ENCODE measurements at places on chromosomes 1 and 21.

DNA sequence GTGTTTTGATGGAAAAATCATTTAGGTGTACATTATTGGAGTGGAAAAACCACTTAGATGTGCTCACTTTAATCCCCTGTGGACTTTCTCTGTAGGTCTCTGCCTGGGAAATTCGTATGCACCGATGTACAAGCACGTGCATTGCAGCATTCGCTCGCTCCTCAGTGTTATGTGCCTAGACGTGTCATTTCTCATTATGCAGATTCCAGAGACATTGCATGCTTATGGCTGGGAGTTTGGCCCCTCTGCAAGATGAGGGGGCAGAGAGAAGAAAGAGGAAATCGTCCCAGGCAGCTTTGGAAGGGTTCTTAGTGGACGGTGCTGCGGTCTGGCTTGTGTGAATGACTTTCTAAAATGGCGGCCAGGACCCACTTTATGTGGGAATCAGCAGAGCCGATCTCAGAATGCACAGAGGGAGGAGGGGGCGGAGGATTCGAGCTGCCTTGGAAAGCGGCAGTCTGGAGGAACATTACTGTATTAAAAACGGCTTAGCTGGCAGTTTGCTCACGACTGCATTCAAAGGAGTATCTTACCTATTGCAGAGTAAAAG is 2.3 kb downstream of the SPEN start:
- DNase-seq, result peak; percentile 60
- peaks cover 6% of the 10 kb centered on the region for H3K36me3 ChIP-seq
- H3K4me1 ChIP-seq, result peaks cover 26% of the 10 kb centered on the region
- H3K27ac ChIP-seq, result peak overlapping the region; percentile 97
- H3K27me3 ChIP-seq, result peaks cover 13% of the 10 kb centered on the region

DNA sequence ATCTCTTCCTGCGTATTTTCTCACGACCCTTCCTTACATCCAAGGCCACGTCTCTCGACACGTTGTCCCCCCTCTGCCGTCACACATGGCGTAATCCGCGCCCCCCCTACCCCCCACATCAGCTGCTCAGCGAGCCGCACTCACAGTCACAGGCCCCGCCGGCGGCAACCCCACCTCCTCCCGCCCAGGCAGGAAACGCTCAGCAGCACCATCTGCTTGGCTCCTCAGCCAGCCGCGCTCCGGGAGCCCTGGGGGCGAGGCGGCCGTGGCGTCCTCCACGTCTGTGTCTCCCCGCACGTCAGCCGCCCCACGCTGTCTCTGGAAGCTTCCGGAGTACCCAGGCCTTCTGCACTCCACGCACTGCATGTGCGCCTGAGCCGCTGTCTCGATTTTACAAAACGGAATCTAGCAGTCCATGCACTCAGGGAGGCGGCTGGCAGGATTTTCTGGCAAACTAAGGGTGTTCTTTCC is 64.6 kb downstream of the SIK1 start:
- no peak overlapping the region for H3K4me3 ChIP-seq
- peak; percentile 46 for DNase-seq
- no peaks in the 10 kb centered on the region for H3K36me3 ChIP-seq
- peaks cover 9% of the 10 kb centered on the region for H3K4me1 ChIP-seq
- peaks cover 3% of the 10 kb centered on the region for H3K27me3 ChIP-seq

DNA sequence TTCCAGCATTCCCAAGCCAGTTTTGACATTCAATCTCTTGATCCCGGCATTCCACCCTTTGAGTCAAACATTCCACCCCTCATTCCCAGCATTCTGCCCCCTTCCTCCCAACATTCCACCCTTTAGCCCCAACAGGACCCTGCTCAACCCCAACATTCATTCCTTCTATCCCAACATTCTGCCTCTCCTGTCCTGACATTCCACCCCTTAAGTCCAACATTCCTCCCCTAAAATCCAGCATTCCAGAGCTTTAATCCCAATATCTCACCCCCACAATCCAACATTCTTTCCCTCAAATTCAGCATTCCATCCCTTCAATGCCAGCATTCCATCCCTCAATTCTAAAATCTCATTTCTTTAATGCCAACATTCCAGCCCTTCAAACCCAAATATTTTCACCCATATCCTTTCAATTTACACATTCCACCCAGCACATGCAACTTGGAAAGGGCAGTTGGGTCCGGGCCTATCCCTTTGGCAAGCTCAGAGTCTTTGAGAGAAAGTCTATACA is 22.9 kb downstream of the DDX20 start:
- peaks cover 6% of the 10 kb centered on the region for H3K27me3 ChIP-seq
- H3K4me1 ChIP-seq, result no peaks in the 10 kb centered on the region
- H3K36me3 ChIP-seq, result no peaks in the 10 kb centered on the region
- H3K27ac ChIP-seq, result no peak overlapping the region
- H3K4me3 ChIP-seq, result no peak overlapping the region
- DNase-seq, result no peak

DNA sequence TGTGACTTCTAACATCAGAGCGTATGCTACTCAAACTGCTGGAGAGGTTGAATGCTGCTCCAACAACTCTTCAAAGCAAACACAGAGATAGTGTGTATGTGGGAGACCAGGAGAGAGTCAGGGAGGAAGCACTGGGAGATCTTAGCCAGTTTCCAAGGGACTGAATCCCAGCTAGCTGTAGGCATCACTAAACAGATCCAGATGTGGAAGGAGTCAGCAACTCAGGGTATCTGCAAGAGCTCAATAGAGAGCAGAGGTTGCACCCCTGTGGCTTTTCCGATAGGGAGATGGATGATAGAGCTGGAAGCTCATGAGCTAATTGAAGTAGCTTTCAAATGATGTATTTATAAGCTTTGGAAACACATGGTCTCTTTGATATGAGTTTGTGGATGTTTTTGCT is 168.9 kb upstream of the HOOK1 start:
- H3K4me1 ChIP-seq, result no peaks in the 10 kb centered on the region
- no peak overlapping the region for H3K27ac ChIP-seq
- peaks cover 11% of the 10 kb centered on the region for H3K36me3 ChIP-seq
- DNase-seq, result no peak
- H3K27me3 ChIP-seq, result peaks cover 2% of the 10 kb centered on the region

DNA sequence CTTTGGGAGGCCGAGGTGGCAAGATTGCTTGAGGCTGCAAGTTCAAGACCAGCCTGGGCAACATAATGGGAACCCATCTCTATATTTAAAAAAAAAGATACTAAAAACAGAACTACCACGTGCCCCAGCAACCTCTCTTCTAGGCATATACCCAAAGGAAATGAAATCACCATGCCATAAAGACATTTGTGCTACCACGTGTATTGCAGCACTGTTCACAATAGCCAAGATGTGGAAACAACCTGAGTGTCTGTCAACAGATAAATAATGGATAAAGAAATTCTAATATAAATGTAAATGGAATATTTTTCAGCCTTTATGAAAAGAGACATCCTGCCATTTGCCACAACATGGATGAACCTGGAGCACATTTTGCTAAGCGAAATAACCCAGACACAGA is 128.6 kb downstream of the PCNX2 start:
- H3K27ac ChIP-seq, result no peak overlapping the region
- H3K4me1 ChIP-seq, result no peaks in the 10 kb centered on the region
- DNase-seq, result no peak
- H3K27me3 ChIP-seq, result no peaks in the 10 kb centered on the region
- H3K36me3 ChIP-seq, result peaks cover 24% of the 10 kb centered on the region
- no peak overlapping the region for H3K4me3 ChIP-seq

DNA sequence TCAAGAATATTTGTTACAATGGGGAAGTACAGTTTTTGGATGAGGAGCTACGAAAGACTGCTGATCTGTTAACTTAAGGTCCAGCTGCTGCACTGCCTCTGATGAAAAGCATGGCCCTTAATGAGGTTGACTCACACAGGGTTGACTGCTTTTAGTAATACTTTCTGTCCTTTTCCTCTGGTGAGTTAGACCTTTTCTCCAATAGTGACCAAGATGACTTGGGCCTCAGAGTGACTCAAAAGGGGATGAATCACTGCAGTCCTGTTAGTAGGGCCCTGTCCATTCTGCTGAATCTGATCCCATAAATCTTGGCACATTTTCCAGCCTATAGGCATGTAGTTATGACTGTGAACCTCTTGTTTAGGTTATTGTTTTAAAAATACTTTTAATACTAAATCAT is 2.7 kb downstream of the DISP1 start:
- H3K4me1 ChIP-seq, result peaks cover 8% of the 10 kb centered on the region
- no peak overlapping the region for H3K4me3 ChIP-seq
- DNase-seq, result no peak
- peaks cover 1% of the 10 kb centered on the region for H3K27me3 ChIP-seq
- no peak overlapping the region for H3K27ac ChIP-seq

GRCh38 chr1:55947446-55947845 is 631.9 kb downstream of the PLPP3 start:
- H3K36me3 ChIP-seq, result no peaks in the 10 kb centered on the region
- no peak for DNase-seq
- H3K4me3 ChIP-seq, result no peak overlapping the region

DNA sequence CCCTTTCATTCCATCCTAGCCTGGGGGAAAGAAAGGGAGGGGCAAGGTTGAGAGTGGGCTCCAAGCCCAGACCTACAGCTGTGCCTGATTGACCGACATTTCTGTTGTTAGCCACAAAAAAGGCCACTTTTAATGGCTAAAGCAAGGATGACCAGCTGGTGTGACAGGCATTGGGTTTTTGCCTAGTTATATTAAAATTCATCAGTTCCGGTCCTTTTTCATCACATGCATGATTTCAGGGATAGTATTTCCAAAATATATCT is 192.3 kb downstream of the ZNF326 start:
- H3K36me3 ChIP-seq, result no peaks in the 10 kb centered on the region
- no peak for DNase-seq
- H3K4me1 ChIP-seq, result no peaks in the 10 kb centered on the region
- no peaks in the 10 kb centered on the region for H3K27me3 ChIP-seq
- H3K27ac ChIP-seq, result no peak overlapping the region
- no peak overlapping the region for H3K4me3 ChIP-seq

GRCh38 chr21:34956416-34957316 is 92.4 kb downstream of the RUNX1 start:
- H3K27me3 ChIP-seq, result no peaks in the 10 kb centered on the region
- no peak for DNase-seq
- H3K36me3 ChIP-seq, result no peaks in the 10 kb centered on the region
- no peak overlapping the region for H3K4me3 ChIP-seq

DNA sequence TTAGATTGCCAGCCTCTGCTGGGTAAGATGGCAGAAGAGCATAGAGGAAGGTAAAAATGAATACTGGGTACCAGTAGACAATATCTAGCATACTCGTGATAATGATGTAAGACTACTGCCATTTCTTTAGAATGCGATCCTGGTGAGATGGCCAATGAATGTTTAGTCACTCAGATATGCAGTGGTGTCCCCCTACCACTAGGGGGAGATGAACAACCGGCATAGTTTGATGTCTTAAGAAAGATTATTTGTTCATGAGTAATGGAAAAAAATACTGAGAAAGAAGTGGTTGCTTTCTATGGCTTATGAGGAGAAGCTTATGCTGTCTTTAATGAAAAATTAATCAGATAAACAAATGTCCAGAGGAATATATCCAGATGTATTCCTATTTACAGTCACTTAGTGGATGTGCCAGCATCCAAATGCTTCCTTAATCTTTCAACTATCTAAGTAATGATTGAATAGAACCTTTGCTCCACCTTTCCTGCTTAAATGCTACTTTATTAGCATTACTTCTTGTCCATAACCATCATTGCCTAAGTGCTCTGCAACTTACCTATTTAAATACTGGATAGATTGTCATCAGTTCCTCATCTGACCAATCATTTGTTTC is 256.6 kb downstream of the ST6GALNAC3 start:
- no peak overlapping the region for H3K27ac ChIP-seq
- DNase-seq, result peak; percentile 33
- no peaks in the 10 kb centered on the region for H3K36me3 ChIP-seq
- H3K27me3 ChIP-seq, result no peaks in the 10 kb centered on the region
- no peak overlapping the region for H3K4me3 ChIP-seq

DNA sequence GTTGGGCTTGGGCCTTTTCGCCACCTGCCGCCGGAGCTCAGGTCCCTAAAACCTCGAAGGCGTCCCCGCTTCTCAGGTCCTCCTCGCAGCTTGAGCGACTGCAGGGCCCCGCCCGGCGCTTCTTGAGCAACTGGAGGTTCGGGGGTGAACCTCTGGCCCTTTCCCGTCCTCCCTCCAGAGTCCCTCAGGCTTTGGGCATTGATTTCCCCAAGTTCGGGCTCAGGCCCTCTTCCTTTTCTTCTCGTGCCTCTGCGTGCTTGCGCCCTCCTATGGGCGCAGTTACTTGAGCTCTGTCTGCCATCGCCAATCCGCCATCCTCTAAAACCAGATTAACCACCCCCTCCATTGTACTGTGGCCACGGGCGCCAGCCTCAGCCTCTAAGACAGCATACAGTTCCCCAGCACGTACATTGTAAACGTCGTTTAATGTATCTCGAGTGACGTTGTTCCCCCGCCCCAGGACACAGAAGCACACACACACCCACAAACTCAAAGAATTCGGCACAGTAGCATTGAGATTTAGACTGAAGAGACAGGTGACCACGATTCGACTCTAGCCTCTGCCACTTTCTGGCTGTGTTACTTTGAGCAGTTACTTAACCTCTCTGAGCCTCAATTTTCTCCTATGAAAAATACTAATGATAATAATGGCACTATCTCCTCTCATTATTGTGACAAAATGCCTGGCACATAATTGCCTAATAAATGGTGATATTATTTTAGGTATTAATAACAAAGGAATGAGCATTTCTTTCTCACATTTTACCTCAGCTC is 22.6 kb downstream of the BTG2 start:
- peak overlapping the region; percentile 65 for H3K27ac ChIP-seq
- H3K27me3 ChIP-seq, result peaks cover 7% of the 10 kb centered on the region
- H3K36me3 ChIP-seq, result no peaks in the 10 kb centered on the region
- H3K4me1 ChIP-seq, result peaks cover 48% of the 10 kb centered on the region
- DNase-seq, result no peak

DNA sequence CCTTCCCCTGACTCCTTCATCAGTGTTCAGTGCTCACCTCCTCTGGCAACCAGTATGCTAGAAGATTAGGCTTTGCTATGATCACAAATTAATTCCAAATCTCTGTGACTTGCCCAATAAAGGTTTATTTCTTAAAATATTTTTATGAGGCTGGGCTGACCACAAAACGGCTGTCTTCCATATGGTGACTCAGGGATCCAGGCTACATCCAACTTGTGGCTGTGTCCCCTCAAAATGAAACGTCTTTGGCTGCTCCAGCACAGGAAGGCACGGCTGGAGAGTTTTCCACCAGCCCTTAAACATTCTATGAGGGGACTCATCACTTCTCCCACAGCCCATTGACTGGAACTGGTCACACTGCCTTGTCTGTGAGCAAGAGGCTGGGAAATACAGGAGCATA is 131.5 kb downstream of the HUNK start:
- H3K27me3 ChIP-seq, result peaks cover 7% of the 10 kb centered on the region
- H3K27ac ChIP-seq, result no peak overlapping the region
- H3K4me3 ChIP-seq, result no peak overlapping the region

- no peak within 1 kb of the TSS for H3K27ac ChIP-seq
- no peak for DNase-seq
- no peak within 1 kb of the TSS for H3K4me3 ChIP-seq
- H3K4me1 ChIP-seq, result no peaks in the 10 kb centered on the region
Measured at GRCh38 chr1:16021681-16022080, at the start of gene CLCNKA. CLCNKA (plus strand) TSS chr1:16022036; CDS start chr1:16022620, 584 bp downstream.
